Mucosa of descending colon (tissue), 3 donors: ENCODE measurements at places on chromosomes 11 and 22. TPM values are rescaled to one million over a fixed set of nuclear protein-coding genes. Genes with fewer than 3 reads are reported as not detected.

The CTSW gene
- total RNA-seq = 1.2 TPM

The FAM180B gene
- 0.36 TPM for total RNA-seq

The CFAP300 gene
- not detected for total RNA-seq

The MPST gene
- 186 TPM for total RNA-seq

The CASP5 gene
- 50.1 TPM for total RNA-seq

The SESN3 gene
- 26.1 TPM for total RNA-seq

The SMIM35 gene
- total RNA-seq = not detected

- DNase-seq = no peak
Measured at GRCh38 chr11:27387362-27387761, 24.3 kb upstream of the CCDC34 start.

GRCh38 chr22:36042240-36042639 is 13.6 kb upstream of the RBFOX2 start:
- no peak for DNase-seq

DNA sequence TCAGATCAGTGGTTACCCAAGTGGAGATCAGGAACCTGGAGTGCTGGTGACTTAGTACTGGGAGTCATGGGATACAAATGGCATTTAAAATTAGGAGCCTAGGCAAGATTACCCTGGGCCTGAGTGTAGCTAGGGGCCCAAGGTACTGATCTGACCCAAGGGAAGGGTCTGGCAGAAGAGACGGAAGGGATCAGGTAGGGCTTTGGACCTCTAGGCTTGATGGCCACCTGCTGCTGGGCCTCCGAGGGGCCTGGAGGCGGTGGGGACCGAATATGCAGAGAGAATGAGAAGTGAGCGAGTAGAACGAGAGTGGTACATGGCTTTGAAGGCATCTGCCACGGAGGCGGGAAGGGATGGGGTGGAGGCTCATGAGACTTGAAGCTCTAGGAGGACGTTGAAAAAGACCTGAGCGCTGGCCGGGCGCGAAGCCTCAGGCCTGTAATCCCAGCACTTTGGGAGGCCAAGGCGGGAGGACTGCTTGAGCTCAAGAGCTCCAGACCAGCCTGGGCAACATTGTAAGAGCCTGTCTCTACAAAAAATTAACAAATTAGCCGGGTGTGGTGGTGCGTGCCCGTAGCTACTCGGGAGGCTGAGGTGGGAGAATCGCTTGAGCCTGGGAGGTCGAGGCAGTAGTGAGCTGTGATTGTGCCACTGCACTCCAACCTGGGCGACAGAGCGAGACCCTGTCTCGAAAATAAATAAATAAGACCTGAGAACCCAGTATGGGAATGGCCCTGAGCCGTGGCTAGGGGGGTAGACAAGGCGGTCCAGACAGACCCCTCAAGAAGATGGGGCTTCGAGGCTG is 563 bp upstream of the PPIL2 start:
- no peak for DNase-seq

DNA sequence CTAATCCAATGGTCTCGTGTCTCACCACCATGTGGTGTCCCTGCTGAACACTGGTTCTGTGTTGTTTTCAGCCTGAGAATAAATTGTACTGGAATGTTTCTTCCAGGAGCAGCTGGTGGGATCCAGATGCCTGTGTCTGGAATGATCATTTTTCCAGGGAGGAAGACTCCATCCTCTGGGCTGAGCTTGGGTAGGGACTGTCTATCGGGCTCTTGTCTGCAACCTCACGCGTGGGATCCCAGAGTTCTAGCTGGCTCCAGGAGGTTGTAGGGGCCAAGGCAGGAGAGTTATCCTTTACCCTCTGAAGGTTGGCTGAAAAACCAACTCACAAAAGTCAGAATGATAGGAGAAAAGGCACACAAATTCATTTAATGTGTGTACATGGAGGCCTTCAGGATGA is 144.1 kb upstream of the B3GAT1 start:
- no peak for DNase-seq

GRCh38 chr22:44928711-44929358 is 81.0 kb downstream of the PHF21B start:
- no peak for DNase-seq

DNA sequence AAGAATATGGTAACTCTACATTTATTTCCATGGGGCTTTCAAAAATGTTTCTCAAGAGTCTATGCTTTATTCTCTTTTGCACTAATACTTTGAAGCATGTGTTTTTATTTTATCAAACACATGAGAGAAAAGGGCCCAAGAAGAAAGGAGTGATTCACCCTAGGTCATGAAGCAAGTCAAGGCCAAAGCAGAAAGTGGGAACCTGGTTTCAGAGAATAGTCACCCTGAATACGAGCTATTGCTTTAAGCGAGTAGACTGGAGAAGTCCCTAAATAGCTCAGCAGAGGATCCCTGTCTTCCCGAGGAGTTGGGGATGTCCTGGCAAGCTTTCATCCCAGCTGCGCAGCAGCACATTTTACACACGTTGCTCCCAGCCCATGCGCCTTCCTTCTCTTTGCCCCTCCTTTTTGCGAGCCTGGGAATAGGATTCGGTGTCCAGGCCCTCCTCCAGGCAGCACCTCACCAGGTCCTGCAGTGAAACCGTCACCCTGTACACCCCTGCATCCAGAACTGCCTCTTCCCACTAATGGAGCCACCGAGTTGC is 19.1 kb downstream of the MPEG1 start:
- DNase-seq = no peak

- DNase-seq = no peak
Measured at GRCh38 chr11:69005183-69005630, 7.8 kb downstream of the MRGPRF start.

GRCh38 chr11:73384125-73384441 is 7.9 kb downstream of the RELT start:
- peak; percentile 42 for DNase-seq

DNA sequence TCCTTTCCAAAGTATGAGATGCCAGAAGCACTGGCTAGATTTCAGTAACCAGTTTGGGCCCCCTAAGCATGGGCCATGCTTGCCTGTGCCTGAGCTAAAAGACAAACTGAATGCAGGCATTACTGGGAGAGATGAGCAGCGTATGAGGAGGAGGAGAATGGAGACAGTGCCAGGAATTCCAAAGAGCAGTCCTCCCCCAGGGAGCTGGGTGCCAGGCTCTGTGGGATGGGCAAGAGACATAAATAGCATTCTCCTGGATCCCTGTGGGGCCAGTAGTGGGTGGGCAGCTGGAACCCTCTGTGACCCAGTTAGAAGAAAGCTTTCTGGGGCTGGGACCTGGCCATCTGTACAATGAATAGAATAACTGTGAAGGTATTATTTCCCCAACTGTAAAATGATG is 235.6 kb downstream of the KCNA4 start:
- DNase-seq = no peak

GRCh38 chr22:39560127-39560526 is 10.4 kb upstream of the CACNA1I start:
- DNase-seq = no peak

- DNase-seq = no peak
Measured at GRCh38 chr11:15985860-15986139, 370.5 kb downstream of the SOX6 start.

DNA sequence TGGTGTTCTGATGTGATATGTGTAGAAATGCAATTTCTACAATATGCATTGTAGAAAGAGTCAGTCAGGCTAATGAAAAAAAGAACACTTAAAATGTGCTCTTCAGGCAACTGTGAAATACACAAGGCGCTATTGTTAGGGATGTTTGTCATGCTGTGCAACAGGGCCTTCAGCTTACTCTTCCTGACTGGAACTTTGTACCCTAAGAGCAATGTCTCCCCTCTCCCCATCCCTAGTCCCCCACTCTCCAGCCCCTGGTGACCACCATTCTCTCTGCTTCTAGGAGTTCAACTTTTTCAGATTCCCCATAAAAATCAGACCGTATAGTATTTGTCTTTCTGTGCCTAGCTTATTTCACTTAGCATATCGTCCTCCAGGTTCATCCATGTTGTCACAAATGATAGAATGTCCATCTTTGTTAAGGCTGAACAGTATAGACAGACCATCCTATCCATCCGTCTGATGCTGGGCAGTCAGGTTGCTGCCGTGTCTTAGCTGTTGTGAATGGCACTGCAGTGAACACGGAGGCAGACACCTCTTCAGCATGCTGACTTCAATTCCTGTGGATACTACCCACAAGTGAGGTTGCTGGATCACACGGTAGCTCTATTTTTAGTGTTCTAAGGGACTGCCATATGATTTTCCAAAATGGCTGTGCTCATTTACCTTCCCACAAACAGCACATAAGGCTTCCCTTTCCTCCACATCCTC is 10.7 kb downstream of the NDUFV1 start:
- DNase-seq = no peak

- DNase-seq = no peak
Measured at GRCh38 chr11:46127150-46127638, 5.9 kb upstream of the PHF21A start.

GRCh38 chr22:32583921-32584335 is 109.3 kb downstream of the FBXO7 start:
- no peak for DNase-seq

DNA sequence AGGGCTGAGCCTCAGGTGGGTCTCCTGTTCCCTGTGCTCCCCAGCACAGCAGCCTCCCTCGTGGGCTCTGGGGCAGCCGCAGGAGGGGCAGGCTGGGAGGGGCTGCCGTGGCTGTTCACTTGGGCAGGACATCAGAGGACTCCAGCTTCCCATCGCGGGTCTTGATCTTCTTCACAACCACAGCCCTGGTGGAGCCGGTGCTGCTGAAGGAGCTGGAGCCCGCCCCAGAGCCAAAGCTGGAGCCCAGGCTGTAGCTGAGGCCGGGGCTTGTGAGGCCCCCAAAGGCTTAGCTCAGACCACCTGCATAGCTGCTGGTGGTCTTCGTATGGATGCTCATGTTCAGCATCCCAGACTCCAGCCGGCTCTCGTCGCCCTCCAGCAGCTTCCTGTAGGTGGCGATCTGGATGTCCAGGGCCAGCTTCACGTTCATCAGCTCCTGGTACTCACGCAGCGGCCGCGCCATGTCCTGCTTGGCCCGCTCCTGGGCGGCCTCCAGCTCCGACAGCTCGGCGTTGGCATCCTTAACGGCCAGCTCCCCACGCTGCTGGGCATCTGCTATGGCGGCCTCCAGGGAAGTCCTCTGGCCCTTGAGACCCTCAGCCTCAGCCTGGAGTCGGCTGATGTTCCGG is 126.1 kb downstream of the NECTIN1 start:
- no peak for DNase-seq

GRCh38 chr22:19419086-19419463 is 12.5 kb downstream of the HIRA start:
- DNase-seq = peak; percentile 10

GRCh38 chr22:49967706-49968208 is 7.2 kb downstream of the PIM3 start:
- DNase-seq = peak; percentile 52

DNA sequence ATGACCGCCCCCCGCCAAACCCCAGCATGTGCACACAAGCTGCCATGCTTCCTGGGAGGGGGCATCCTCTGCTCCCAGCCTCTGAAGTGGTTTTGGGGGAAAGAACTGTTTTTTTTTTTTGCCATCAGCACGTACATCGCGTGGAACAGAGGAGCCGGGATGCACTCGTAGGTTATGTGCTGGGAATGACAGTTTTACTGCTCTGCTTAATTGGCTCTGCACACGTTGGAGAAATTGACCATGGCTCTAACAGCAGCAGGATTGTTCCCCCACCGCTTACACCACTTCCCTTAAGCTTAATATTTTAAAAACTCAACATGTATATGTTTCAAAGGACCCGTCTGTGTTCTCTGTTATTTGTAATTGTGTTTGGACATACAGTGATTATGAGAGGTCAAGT is 175.2 kb downstream of the NAV2 start:
- no peak for DNase-seq
